ENCODE measurements at places on chromosomes 1 and 21.
A peak's percentile ranks its signal among the peaks of the same experiment; 100 is the strongest.

DNA sequence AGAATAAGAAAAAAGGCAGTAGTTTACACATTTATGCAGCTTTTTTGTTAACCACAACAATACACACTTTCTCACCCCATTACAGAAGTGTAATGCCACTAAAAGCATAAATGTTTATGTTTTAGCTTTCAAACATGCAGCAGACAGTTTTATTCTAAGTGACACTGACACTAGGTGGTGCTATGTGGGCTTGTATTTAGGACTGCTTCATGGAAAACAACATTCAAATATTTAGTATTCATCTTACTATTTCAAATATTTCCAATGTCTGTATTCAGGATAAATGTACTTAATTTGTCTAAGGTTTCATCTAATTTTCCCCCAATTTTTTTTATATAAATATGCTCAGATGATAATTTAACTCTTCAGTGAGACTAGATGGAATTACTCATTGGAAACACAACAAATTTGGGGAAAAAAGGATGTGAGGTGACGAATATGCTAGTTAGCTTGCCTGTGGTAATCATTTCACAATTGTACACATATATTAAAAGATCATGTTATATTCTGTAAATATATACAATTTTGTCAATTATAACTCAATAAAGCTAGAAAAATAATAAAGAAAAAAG, 71.4 kb downstream of the USP1 start:
- peak; percentile 48 for DNase-seq

- no peak for DNase-seq
These were observed 51.3 kb upstream of the IVNS1ABP start for GRCh38 chr1:185368313-185368855.

GRCh38 chr1:44808063-44808937, at the start of gene BTBD19:
TSS of gene BTBD19 (plus strand) at chr1:44808523. CDS start at chr1:44808821, 298 bp downstream.
- DNase-seq, result no peak

- DNase-seq, result no peak
These were observed 15.0 kb downstream of the SNX27 start for GRCh38 chr1:151626740-151627334.

- peak; percentile 56 for DNase-seq
These were observed 4.9 kb downstream of the SH3BGRL3 start for GRCh38 chr1:26284597-26285347.

DNA sequence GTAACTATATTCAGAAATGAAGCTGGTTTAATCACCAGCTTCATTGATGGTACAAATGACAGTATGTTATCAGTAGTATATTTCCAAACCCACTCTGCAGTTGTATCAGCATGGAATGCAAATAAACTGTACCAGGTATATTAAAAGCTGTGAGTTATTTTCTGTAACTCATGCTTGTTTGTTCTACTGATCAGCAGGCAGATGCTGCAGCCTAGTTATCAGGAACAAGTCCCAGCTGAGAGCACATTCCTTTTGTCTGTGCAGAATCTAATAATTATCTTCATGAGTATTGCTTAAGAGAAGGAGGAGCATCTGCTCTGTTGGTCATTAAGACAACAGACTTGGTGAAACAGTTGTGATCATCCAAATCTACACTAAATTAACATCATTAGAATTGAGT, 1331.1 kb downstream of the MRPL39 start:
- no peak for DNase-seq

All from T47D (cell line).